ENCODE measurements at places on chromosomes 12 and 14.

DNA sequence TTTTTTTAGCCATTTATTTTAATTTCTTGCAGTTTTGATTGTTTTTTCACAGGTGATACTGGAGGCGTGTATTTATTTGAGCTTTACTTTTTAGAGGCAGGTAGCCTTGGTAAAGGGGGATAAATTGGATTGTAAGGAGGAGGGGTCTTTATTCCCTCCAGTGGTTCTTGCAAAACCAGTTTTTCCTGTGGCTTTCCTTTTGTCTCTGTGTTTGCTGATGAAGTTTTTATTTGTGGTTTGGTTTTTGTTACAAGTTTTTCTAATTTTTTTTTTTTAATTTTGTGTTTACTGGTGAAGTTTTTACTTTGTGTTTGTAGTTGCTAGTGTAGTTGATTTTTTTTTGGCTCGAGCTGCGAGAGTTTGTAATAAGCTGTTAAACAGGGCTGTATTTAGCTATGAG, 278.5 kb downstream of the PRKD1 start:
- no peak for DNase-seq

DNA sequence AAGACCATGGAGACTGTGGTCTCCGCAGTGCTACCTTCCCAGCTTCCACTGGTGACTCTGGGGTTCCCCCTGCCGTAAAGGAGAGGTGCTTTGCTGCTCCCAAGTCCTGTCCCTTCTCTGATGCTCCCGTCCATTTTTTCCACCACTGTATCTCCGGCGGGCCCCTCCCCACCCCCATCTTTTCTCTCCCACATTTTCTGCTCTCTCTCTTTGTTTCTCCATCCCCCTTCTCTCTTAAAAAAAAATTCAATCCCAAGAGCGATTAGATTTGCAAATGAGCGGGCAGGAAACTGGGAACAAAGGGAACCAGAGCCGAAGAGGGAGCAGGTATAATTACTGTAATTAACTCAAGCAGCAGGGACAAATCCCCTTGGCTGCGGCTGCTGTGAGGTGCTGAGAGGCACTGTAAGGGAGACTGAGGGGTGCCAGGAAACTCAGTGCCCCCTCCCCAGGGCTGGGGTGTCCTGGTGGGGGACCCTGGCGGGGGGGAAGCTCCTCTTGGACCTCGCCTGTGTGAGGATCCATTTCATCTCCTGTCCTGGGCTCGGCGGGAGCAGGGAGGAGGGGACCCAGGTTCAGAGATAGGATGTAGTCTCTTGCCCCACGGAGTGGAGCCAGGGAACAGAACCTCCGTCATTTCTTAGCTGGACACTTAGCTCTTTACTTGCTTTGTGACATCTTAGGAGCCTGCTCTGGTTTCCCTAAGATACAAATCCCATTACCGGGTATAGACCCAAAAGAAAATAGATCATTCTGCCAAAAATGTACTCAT, 140.4 kb upstream of the NRXN3 start:
- no peak for DNase-seq

- no peak for DNase-seq
Observed at GRCh38 chr12:19577281-19577530, 137.9 kb downstream of the AEBP2 start.

GRCh38 chr14:98798099-98798498, 473.9 kb downstream of the BCL11B start:
- DNase-seq, result no peak

DNA sequence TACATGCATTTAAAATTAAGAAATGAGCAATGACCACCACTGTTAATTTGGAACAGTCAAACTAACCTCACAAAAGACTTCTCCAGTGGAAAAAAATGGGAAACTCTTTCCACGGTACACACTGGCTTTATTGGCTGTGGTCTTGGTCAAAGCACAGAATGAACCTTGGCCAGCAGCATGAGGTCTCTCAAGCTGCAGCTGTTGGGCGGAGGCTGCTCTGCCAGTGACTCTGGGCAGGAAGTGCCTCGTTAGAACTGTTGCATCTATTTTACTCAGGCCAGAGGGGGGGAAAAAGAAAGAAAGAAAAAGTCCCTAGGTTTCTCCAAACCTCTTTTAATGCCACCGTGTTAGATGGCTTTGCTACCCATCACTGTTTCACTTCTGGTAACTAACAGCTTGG, 279.8 kb upstream of the DIO2 start:
- DNase-seq, result no peak

DNA sequence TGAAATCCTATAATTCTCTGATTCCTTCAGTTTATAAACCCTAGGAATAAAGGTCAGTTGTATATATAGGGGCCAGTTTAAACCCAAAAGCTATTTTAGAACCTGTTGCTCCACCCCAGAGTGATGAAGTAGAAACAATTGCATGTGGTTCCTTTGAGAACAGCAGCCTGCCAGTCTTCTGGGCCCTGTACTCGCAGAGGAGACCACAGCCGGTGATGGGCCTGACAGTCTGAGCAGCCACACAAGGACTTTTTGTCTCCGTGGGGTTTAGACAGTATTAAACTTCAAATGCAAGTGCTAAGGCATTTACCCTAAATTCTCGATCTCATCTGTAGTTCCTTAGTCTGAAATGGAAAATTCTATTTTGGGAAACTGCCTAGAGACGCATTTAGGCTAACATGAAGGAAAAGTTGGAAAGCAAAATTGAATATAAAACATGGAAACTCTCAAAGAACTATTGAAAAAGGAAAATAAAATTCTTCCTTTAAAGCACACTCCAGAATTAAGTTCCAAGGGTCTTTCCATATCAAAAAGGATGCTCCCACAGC, 80.6 kb downstream of the PRICKLE1 start:
- DNase-seq, result no peak

DNA sequence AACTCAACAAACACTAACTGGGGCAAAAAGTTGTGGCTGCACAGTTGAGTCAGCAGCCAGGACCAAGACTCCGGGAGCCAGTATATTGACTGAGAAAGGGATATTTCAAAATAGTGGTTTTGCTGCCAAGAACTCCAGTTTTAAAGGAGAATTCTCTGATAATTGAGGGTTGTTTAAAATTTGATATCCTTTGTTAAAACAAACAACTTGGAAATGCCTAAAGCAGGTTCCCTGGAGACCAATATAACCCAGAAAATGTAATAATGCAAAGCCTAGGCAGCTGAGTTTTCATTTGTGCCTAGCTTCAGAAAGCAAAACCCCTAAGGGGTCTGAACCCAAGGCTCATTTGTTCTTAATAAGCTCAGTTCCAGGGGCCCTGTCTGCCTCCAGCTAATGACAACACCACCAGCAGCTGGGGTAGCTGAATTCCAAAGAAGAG, 311.7 kb upstream of the CCDC196 start:
- DNase-seq, result no peak

- no peak for DNase-seq
Observed at GRCh38 chr14:84785996-84786395, 743.9 kb upstream of the FLRT2 start.

DNA sequence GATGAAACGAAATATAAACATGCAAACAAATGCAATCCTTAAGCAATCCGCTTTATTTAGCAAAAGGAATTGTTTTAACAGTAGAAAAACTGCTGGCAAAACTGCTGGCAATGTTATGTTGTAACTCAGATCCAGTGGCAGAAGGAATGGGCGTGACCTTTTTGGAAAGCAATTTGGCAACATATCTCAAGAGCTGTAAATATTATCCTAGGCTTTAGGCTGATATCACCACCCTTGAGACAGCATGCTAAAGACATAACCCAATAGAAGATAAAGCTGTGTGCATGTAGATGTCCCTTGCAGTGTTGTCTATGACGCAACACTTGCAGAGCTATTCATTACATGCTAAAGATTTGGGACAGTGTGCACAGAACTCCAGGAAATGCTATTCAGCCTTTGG, 138.5 kb downstream of the DICER1 start:
- DNase-seq, result no peak

GRCh38 chr12:113781415-113782198, 184.5 kb downstream of the RBM19 start:
- no peak for DNase-seq

DNA sequence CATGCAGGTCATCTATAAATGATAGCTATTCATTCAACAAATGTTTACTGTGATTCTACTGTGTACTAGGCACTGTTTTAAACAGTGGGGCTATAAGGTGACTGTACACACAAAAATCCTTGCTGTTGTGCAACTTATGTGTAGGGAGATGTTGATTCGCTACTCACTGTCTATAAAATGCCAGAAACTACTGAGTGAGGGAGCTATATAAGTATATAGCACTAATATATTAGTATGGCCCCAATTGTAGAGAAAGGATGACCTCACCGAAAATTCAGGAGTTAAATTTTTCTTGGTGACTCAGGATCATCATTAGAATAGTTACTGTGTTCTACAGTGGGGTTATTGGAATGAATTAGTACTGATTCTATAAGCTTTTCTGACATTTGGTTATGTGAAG, 117.4 kb downstream of the TGFB3 start:
- no peak for DNase-seq

DNA sequence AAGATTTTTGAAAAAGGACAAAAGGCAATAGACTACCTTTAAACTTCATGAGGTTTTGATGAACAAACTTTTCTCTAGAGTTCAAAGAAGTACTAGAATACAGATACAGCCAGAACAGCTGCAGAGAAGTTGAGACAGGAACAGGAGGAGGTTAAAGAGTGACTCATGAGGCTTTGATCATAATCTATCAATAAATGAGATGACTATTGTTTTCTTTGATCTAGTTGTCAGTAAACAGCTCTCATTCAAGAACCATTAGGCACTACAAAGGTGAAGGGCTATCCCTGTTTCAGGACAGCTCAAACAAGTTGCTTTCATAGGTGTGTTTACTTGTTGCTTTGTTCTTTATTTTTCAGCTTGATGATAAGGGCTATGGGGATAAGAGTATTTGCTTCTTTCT, 2.4 kb downstream of the WASHC3 start:
- no peak for DNase-seq

GRCh38 chr12:32568228-32568627, 110.9 kb upstream of the DNM1L start:
- DNase-seq, result no peak

DNA sequence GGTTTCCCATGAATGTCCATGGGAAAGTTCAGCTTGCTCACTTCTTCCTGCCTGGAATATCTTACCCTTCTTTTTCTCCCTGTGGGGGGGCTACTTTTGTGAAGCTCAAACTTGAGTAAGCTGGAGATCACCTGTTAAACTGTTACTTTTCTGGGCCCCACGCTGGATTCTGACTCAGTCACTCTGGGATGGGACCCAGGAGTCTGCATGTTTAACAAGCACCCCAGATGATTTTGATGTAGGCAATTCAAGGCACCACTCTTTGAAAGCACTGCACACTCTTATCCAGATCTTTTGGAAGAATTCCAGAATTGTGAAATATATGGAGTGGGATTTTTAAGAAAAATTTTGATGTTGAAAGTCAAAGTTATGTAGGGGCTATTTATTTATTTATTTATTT, 46.3 kb upstream of the IGF1 start:
- DNase-seq, result no peak

GRCh38 chr12:92657770-92658169, 45.0 kb upstream of the PLEKHG7 start:
- DNase-seq, result no peak

DNA sequence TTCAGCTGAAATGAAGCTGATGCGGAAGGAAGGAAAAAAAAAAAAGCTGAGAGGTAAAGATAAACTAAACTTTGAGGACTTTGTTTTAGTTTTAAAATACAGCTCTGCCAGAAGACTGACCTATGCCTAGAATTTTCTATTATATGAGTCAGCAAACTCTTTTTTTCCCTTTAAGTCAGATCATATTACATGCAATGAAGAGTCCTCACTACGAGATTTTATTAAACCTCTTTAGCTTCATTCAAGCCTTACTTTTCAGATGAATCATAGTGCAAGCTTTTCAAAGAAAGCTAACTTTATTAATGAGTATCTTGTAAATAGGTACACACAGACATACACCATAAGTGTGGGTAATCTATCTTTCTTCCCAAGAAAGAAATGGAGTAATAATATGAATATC, 57.8 kb upstream of the FSCB start:
- DNase-seq, result no peak
